Ecto neural progenitor cell (in vitro differentiated cells): ENCODE measurements at places on chromosomes 2 and 18.

- no peak for DNase-seq
Observed at GRCh38 chr2:28101892-28102291, 211.4 kb downstream of the BABAM2 start.

DNA sequence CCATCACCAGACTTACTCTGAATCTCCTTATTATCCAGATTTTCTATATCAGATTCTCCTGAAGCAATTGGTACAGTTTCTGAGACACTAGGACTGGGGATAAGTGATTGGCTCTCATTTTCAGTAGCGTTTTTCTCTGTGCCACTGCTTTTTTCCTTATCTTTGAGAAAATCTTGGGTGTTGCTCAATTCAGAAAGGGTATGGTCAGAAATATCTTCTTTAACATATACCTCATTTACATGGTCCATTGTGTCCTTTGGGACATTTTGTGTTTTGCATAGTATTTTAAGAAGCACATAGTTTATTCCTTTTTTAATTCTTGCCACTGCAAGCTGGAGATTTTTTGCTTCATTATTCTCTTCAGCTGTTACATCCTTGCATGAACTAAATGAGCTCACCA, 56.6 kb upstream of the SCN9A start:
- no peak for DNase-seq

DNA sequence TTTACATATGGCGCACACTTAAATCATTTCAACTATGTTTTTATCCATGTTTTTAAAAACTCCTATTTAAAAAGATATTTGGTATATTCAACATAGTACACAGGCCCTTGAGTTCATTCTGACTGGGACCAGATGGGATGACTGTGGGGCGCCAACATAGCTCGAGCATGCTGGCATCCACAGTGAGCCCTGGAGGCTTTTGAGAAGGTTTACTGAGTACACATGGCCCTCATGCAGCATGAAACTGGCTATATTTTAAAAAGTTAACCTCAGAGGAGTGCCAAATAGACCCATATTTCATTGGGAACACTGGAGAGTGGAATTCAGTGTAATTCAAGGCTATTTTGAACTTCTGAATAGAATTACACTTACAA, 83.6 kb downstream of the CCDC85A start:
- no peak for DNase-seq

DNA sequence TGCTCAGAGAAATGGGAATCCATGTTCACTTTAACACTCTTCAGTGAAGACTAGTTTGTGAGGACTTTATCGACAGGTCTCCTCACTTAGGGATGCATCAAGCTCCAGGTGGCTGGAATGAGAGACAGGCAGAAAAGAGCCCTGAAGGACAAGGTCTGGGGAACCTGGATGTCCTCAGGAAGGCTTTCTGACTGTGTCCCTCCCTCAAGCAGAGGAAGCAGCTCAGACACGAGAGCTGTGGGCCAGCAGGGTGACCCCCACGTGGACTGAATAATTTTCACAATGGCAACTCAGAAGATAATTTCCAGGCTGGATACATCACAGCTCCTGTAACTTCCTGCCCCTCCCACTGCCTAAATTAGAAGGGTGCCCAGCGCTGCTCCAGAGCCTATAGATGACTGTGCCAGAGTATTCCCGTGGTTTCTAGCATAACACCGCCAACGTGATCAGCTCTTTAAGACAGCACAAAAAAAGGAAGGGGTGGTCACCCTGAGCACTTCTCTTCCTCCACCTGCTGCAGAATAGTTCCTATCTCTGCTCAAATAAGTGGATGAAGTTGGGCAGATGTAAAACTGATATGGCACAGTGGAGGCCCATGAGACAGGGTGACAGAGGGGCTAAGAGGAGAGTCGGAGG, 25.7 kb upstream of the NCK2 start:
- no peak for DNase-seq

DNA sequence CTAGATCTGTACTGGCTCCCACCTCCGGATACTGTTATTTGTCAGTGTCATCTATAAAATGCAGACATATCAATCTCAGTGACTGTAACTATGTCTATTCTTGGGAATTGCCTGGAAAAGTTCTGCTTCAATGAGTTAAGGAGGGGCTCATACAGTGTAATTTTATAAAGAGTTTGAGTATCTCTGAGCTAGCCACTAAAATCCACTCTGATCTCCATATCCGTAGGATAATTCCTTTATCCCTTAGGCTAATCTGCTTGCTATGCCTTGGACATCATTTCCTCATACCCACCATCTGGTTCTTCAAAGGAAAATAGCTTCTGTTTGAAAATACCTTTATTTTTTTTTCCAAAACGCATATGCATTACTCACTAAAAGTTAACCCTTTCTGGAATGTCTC, 863.2 kb downstream of the SUCLG1 start:
- no peak for DNase-seq

- DNase-seq: no peak
Observed at GRCh38 chr2:225399504-225399903, at the start of gene NYAP2. NYAP2 (plus strand) TSS chr2:225399710; CDS start chr2:225408881, 9,171 bp downstream.

DNA sequence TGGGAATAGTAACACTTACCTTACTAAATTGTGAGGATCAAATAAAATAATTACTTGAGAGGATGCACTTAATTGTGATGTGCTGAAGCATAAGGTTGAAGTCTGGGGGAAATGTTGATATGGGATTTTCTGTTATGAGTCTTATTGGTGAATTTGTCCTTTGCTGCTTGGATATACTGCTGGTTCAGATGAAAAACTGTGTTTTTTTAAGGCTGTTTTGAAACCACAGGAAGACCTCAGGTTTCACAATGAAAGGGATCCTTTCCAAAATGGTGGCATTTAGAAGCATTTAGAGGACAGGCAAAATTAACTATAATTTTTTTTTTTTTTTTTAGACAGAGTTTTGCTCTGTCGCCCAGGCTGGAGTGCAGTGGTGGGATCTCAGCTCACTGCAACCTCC, 34.9 kb downstream of the SPATS2L start:
- DNase-seq: no peak

DNA sequence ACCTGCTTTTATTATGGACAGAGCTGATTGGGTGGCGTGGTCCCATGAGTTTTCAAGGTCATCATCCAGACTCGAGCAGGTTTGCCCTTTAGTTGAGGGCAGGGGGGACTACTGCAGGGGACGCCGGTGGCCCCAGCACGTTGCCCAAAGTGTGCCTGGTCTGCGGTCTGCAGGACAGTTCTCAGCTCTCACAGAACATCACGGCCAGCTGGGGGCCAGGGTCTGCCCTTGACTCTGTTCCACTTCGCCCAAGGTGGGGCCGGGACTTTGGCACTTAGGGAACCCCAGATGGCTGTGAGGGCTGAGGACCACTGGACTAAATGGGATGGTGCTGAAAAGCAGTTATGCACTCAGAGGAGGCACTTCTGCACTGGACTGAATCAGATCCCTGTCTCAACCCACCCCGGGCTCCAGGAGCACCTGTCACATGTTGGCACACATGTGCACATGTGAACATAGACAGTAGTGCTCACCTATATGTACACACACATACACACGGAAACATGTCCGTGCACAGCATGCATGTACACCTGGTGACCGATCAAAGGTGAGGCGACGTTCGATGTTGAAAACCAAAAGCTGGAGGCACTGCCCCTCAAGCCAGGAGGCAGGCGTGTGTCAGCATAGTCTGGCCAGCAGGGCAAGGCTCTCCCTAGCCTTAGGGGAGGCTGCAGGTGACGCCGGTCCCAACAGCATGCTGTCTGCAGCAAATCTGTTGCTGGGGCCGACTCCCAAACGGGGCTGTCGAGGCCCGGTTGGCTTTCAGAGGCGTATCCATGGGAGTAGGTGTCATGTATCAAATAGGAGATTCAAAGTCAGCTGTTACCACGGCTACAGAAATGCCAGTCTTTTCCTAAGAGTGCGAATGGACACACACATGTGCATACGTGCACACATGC, 10.2 kb downstream of the ANO7 start:
- DNase-seq: no peak

DNA sequence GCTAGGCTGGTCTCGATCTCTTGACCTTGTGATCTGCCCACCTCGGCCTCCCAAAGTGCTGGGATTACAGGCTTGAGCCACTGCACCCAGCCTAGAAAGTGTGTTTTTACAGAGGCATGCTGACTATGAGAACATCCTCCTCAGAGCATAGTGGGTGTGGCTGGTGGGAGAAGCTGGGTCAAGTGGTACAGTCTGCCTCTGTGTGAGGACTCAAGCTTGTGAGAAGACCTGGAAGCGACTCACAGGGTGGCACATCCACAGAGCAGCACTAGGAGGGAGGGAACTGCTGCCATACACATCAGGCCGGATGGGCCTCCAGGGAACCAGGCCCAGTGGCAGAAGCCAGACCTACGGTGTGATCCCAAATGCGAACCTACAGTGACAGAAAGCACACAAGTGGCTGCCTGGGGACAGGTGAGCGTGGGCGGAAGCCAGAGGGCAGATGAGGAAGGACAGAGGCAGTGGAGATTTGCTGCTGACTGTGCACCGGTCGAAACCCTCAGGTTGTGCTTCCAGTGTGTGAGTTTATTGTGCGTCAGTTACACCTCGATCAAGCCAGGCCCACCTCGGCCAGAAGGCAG, 8.9 kb downstream of the ARHGEF4 start:
- DNase-seq: no peak

DNA sequence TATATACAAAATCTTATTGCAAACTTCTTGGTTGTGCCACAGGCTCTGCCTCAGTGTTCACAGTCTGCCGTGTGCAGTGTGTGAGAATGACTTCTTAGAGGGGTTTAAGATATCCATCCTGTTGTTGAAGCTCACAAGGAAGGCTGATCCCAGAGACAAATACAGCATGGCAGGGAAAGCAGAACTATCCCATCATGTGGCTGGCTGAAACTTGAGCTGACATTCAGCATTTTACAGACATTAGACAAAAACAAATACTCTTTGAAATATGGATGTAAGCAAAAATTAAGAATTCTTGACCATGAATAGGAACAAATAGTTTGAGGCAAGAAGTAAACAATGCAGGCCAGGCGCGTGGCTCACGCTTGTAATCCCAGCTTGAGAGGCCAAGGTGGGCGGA, 12.9 kb upstream of the PUM2 start:
- DNase-seq: peak; percentile 2
